ENCODE measurements at places on chromosomes 12 and 14.

GRCh38 chr12:124608450-124608870 is 41.0 kb upstream of the NCOR2 start:
- no peak for DNase-seq

DNA sequence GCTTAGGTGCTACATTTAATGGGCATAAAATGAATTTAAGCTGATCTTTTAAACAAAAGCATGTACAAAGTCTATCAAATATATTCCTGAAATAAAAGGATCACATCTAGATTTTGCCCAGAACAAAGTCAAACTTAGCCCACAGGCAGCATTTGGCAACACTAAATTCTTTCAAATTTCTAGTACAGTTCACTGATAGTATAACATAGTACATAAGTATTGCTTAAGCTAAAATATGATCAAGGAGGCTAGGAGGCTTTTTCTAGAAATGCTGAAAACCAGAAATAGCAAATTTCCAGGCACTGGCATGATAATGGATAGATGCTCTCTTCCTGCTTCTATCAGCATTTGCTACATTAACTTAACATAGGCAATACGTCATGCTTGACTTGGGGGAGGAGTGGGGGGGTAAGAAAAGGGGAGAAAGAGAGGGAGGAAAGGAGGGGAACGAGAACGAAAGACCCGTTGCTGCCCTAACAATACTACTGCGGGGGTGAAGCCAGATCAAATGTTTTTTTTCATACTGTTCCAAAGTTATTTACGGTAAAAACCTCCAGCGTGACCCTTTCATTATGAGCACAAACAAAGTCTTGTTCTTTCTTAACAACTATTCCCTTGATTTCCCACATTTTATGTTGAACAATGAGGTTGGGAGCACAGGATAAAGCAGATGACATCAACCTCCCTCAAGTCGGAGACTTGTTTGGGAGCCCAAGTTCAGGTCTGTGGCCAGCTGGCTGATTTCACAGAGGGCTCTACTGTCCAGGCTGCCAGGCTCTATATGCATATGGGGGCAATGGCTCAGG is 10.6 kb downstream of the TMED10 start:
- no peak for DNase-seq

GRCh38 chr14:44846232-44846824 is 115.4 kb downstream of the KLHL28 start:
- no peak for DNase-seq

GRCh38 chr12:8914716-8915526 is 612 bp downstream of the PHC1 start:
- peak; percentile 56 for DNase-seq

GRCh38 chr12:50515587-50515986 is 10.8 kb downstream of the DIP2B start:
- DNase-seq: no peak

DNA sequence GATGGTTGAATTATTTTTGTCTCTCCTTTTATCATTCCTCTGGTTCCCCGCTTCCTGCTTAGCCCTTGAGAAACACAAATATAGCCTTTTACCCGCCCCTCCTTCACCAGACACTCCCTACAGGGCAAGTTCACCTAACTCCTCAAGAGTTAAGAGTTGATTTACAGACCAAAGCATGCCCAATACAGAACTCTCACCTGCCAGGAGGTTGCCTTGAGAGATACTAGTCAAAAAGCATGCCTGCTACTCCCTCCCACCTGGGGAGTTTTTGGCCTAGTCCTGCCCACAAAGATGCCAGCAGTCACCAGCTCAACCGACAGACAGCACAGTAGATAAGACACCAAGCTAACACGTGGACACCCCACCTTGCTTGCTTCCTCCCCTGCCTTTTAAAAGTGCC is 11.2 kb downstream of the LGMN start:
- DNase-seq: no peak

DNA sequence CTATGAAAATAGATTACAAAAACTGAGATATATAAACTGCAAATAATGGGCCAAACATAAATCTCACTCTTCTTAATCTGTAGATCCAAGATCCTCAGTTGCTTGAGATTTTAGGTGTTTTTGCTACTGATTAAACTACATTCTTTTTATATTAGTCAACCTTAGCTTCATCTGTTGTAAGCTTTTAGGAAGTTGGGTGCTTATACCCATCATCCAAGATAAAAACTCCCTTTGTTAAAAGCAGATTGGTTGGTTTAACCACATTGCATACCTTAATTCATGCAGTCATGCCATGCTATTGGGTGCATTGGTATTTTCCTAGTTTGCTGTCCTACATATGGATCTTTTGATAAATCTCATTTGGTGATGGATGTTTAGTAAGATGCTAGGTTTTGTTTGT is 46.2 kb upstream of the DIP2B start:
- DNase-seq: no peak

GRCh38 chr12:85280984-85281630 is 1.1 kb downstream of the ALX1 start:
- no peak for DNase-seq

- no peak for DNase-seq
These were observed 17.8 kb downstream of the CCDC92 start for GRCh38 chr12:123954647-123955350.

GRCh38 chr14:74584951-74585350 is 27.1 kb downstream of the LTBP2 start:
- no peak for DNase-seq
